ENCODE measurements at places on chromosomes 12 and 14. TPM values are rescaled to one million over a fixed set of nuclear protein-coding genes. Genes with fewer than 3 reads are reported as not detected.

The SIX1 gene
- 0.17 TPM for total RNA-seq

The GALNT6 gene
- 11.0 TPM for total RNA-seq

The SLC5A8 gene
- total RNA-seq, result 0.07 TPM

The NKX2-1 gene
- total RNA-seq, result not detected

The WNT1 gene
- not detected for total RNA-seq

The IFNG-AS1 gene
- not detected for total RNA-seq

The PAWR gene
- total RNA-seq, result 190 TPM

GRCh38 chr12:114850661-114851275, 166.8 kb upstream of the TBX3 start:
- DNase-seq, result no peak

GRCh38 chr14:80233470-80234089, 22.3 kb upstream of the DIO2 start:
- no peak for DNase-seq

- DNase-seq, result no peak
Observed at GRCh38 chr12:97164936-97165335, 257.9 kb downstream of the NEDD1 start.

GRCh38 chr14:90454041-90455000, 57.5 kb downstream of the CALM1 start:
- peak; percentile 98 for DNase-seq

DNA sequence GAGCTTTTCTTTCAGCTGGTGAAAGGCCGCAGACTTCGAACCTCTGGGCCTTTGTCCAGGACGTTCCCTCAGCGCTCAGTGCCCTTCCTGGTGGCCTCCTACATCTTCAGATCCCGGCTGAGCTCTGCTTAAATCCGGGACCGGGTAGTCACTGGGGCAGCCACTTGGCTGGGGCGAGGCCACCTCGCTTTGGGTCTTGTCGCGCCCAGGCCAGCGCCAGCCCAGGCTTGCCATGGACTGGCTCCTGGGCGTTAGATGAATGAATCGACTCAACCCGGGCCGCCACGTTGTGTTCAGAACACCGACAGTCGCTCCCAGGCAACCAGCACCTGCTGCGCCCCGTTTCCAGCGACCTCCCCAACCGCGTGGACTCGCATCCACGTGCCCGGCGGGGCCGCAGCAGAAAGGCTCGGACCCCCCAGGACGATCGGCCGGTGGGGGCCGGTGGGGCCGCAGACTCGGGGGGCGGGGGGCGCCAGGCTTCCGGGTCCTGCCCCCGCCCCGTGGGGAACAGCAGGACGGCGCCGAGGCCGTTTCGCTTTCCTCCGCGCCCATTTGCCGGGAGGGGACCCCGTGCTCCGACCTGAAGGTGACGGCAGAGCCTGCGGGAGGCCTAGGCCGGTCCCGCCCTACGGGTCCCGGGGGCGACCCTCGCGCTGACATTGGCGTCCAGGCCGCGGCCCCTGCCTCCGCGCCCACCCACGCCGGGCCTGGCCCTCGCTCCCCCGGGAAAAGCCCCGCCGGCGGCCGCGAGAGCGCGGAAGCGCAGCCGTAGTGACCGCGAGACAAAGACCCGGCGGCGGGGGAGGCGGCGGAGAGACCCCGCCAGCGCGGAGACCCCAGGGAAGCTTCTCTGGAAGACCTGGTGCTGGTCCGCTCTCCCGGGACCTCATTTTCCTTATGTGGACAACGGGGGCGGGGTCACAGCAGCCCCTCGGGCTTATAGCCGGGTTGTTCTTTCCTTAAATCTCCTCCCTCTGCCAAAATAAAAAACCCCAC, 37.3 kb upstream of the RCOR1 start:
- DNase-seq, result peak; percentile 90

DNA sequence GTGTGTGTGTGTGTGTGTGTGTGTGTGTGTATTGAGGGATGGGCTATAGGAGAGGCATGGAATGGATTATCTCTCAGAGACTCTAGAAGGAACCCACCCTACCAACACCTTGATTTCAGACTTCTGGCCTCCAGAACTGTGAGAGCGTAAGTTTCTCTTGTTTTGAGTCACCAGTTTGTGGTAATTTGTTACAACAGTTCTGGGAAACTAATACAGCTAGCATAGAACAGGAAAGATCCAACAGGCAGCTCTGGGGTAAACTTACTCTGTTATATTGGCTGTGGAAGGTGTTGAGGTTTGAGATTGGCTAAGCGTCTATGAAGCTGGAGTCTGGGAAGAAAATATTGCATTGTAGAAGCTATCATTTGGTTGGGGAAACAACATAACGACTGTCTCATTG, 334.3 kb downstream of the AACS start:
- DNase-seq, result no peak

DNA sequence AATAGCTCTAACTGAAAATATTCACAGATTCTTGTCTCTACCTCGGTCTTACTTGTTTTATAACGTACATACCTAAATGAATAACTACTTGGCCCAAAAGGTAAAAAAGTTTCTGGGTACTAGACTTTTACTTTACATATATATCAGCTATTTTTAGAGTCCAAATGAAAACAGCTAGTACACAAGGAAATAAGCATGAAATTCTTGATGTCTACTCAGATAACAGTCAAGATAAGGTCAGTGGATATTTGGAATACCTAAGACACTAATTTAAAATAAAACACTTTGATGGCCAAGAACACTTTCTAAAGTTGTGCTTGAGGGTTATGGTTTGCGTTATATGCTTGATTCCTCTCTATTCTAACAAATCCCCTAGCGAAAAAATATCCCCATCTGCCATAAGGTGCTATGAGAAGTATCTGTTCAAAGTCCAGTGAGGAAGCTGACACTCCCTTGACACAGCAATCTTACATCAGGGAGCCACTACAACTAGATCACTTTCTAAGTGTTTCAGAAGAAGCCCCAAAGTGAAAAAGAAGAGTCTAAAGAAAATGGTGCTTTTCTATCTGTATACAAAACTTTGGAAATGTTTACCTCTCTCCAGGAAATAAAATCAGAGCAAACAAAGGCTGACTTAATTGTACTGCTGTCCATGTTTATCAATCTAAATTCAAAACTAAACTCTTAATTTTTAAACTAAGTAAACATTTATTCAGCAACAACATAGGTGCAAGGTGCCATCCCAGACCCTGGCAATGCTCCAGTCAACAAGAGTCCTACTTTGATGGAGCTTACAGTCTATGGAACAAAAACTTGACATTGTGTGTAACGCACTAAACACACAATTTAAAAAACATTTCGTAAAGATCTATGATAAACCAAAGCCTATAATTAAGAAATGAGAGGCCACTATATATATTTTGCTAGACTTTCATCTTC, 11.7 kb downstream of the PTPN21 start:
- DNase-seq, result no peak

DNA sequence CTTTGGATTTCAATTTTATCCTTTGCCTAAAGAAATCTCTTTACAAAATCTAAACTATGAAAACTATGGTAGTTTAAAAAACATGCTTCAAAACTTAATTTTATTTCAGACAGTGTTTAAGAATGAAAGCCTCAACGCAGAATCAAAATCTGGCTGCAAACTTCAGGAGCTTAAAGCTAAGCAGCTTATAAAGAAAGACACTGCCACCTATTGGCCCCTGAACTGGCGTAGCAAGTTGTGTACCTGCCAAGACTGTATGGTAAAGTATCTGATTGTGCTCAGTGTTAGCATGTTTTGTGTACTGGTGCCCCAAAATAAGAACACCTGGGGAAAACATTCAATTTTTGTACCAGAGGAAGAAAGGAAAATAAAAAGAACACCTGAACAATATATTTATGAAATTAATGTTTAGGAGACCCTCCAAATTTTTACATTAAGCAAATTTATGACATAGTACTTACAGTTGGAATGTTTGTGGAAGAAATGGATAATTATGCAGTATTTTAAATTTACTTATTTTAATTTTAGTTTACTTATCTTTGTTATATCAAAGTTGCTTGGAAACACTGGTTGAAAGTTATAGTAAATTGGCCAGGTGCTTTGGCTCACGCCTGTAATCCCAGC, 12.2 kb downstream of the UBR7 start:
- no peak for DNase-seq

DNA sequence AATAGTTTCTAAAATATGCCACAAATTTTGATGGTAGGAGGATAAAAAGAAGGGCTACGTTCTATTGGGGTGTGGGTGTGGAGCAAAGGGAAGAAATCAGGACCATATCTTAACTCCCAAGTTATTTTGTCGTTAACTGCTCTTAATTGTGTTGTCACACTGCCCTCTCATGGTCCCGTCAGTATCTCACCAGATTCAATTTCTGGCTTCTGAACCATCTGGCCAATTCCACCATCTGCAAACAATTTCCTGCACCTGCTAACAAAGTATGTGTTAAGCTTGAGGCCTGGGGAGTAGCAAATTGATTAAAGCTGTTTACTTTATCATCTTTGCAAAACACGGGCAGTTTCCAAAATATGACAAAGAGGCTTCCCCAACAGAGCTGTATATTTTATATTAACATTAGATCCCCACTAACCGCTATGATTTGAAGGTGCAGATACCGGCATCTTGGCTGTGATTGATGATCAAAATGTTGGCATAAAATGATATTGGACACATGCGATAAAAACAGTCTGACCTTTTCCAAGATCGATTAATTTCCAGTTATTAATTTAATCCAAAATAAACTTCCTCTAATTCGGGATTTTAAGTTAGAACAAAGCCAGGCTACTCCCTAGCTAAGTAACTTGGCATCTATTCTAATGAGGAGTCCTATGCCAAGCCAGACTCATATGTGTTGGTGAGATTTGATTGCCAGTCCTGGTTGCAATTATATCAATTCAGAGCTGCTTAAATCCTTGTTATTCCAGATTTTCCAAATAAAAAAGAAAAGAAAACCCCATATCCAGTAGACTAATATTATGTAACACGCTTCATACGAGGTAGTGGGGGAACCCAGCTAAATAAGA, 6.9 kb upstream of the DNM1L start:
- peak; percentile 59 for DNase-seq

DNA sequence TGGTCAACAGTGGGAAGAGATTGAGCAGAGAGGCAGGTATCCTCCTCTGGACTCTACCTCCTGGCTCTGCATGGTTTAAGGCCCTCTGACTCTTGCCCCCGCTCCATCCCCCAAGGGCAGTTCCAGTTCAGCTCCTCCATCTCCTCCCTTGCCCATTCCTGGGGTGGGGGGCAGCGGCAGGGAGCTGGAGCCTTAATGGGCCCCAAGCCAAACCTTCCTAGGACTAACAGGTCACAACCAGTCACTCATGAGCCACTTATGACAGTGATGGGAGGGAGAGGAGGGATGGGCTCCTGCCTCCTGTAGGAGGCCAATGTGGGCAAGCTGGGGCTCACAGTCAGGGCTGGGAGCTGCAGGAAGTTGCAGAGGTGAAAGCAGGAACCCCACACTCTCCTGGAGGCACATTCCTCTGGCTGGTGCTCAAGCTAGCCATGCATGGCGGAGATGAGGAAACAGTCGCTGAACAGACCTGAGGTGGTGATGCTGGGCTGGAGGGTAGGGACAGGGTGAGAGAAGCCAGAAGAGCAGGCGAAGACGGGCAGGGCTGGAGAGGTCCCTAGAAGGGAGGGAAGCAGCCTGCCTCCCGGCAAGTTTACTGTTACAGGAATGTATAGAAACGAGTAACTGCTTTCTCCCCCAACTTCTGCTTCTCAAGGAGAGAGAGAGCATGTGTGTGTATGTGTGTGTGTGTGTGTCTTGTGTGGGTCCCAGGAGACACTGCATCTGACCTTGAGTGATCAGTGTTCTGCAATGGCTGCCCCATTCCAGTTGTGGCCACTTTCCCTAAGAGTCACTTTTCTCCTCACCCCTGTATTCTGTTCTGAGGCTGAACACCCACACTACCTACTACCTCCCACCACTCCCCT, 5.0 kb upstream of the RAPGEF3 start:
- DNase-seq, result no peak

- peak; percentile 72 for DNase-seq
Observed at GRCh38 chr12:113980537-113981337, 14.6 kb upstream of the RBM19 start.

DNA sequence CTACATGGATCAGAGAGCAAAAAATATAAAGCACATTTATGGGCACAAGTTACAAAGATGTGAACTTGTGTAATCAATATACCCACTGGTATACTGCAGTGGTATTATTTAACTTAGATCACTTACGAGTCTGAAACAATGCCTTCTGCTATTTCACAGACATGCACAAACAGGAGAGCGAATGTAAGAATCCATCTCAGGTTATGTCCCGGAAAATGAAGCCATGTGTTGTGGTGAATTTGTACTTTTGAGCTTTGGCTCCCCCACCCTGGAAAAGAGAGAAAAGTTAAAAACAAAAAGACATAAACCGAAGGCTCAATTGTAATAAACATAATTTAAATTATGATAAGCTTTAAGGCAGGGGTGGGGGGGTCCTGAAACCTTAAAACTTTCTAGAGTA, 7.6 kb downstream of the ABCC9 start:
- no peak for DNase-seq

DNA sequence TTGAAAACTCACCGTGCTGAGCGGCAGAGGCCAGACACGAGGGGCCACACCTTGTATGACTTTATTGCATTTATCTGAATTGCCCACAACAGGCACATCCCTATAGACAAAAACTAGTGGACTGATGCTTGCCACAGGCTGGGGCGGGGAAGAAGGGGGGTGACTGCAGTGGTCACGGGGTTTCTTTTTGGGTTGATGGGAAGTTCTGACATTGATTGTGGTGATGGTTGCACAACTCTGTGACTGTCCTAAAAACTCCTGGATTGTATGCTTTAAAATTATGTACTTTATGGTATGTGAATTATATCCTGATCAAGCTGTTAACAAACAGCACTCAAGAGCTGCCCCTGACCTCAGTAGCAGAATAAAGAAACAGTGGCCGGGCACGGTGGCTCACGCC, 25.7 kb downstream of the DHX37 start:
- no peak for DNase-seq

- DNase-seq, result no peak
Observed at GRCh38 chr12:99493197-99493596, 154.4 kb upstream of the GARIN6 start.

DNA sequence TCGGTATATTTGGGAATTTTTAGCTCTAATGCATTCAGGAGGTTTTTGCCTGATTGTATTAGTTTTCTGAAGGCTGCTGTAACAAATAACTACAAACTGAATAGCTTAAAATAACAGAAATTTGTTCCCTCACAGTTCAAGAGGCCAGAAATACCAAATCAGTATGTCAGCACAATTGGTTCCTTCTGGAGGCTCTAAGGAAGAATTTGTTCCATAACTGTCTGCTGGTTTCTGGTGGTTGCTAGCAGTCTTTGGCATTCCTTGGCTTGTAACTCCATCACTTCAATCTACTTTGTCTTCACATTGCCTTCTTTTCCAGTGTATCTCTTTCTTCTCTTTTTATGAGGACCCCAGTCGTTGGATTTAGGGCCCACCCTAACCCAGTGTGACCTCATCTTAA, 21.3 kb downstream of the TMTC3 start:
- DNase-seq, result no peak
